ENCODE measurements at places on chromosomes 12 and 14.

DNA sequence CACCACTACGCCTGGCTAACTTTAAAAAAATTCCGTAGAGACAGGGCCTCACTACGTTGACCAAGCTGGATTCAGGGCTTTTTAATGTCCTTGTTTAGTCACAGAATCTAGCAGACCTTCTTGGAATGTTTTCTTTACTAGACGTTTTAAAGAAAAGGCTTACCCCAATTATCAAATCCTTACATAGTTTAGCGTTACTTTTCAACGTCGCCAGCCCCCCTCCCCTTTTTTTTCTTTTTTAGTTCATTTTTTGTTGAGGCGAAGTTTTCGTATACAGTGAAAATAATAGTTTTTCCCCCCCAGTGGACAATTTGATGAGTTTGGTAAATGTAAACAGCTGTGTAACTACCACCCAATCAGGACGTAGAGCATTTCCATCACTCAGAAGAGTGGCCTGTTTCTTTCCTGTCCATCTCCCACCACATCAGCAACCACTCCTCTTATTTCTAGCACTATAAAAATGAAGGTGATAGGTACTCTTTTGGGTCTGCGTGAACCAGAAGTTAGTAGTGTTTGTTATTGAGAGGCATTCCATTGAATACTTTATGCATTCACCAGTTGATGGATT, 753 bp upstream of the DLGAP5 start:
- DNase-seq: peak; percentile 5

DNA sequence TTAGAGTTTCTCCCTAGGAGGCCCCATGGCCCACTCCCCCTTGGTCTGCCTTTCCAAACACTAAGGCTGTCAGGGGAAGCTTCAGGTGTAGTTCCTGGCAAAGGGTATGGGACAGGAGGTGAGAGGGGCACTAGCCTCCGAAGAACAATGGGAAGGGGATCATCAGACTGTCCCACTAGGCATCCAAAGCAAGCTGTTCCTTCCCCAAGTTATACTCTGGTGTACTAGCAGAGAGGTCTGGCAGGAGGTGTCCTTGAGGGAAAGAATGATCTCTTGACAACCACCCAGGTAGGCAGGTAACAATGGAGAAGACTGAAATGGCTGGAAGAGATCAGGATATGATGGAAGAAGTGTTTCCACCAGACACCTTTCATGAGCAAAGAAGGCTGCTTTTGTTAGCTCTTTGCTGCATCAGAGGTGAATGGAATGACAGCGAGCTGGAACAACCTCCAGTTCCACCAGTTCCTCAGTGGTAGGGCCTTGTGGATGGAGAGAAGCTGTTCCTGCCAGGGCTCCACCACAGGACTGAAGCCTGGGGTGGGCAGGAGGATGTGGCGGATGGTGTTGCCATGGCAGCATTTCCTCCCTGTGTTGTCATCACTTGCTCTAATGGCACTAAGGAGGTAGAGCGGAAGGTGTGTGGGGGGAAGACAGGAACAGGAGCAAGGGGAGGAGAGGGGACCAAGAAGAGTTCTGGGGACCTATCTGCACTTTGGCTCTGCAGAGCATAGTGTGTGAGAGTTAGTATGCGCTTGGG, 2.3 kb upstream of the AGAP2 start:
- DNase-seq: no peak

GRCh38 chr14:54048736-54049135, 92.1 kb upstream of the BMP4 start:
- no peak for DNase-seq

GRCh38 chr14:34093883-34094282, 143.0 kb upstream of the EGLN3 start:
- no peak for DNase-seq

GRCh38 chr14:99064262-99064954, 207.6 kb downstream of the BCL11B start:
- peak; percentile 89 for DNase-seq

DNA sequence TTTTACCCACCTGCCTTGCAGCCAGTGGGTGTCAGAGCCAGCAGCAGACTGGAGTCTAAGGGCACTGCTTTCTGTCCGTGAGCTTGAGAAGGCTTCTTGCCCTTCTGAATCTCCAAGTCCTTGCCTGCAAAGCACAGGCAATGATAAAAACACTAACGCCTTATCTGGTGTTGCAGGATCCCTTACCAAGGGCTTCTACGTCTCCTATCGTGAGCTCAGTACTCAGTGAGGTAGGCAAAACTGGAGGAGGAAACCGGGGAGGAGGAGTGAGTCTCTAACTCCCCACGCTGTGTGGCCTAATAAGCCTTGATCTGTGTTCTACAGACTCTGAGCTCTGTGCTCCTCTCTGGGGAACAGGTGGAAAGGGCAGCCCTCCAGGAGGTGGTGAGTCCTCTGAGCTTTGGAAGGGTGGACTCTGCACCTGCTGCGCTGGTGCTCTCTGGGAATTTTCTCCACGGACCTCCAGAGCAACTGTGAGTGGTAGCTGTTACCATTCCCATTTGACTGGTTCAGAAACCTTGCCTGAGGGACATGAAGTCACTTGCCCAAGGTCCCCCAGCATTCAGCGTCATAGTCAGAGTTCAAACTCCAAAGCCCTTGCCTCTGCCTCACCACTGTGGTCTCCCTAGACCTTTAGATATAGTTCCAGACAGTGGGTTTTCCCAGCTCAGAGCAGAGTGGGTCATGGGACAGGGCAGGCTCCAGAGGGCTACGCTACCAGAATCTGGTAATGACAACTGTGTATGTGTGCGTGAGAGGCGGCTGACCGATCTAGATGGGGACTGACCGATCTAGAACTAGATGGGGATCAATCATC, 7.0 kb upstream of the MARK3 start:
- no peak for DNase-seq

GRCh38 chr14:48973151-48973550, 613.0 kb downstream of the RPS29 start:
- no peak for DNase-seq

DNA sequence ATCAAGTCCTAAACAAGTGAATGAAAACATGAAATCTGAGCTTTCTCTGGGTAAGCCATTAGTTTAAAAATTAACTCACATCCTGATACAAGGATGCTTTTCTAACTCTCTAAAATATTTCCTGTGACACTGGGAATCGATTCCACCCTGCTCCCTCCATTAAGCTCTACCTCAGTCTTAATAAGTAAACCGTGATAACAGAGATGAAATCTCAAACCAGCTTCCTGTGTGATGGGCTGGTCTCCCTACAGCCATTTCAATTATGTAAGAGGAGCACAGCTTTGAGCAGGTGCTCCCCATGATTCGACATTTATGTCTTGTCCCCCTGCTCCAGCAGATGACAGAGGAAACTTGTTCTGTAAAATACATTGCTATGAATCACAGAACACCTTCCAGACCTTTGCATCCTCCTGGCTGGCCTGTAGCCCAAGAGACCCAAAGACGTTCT, 59.0 kb downstream of the GAS2L3 start:
- no peak for DNase-seq

DNA sequence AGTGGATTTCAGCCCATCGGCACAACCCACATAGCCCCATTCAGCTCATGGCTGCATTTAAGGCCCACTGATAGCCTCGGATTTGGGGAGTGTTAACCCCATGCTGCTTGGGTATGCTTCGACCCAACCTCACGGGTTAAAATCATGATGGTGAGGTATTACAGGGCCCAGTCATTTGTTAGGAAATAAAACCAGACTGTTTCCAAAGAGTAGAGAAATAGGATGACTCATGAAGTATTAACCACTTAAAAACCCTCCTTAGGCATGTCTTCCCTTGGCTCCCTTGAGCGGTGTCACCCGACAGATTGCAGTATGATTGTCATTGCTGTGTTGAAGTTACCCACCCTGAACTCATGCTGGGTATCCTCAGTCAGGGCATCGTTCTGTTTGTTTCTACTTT, 289.1 kb downstream of the CACNA1C start:
- peak; percentile 7 for DNase-seq

GRCh38 chr14:90760591-90761316, 55.5 kb downstream of the TTC7B start:
- peak; percentile 54 for DNase-seq

DNA sequence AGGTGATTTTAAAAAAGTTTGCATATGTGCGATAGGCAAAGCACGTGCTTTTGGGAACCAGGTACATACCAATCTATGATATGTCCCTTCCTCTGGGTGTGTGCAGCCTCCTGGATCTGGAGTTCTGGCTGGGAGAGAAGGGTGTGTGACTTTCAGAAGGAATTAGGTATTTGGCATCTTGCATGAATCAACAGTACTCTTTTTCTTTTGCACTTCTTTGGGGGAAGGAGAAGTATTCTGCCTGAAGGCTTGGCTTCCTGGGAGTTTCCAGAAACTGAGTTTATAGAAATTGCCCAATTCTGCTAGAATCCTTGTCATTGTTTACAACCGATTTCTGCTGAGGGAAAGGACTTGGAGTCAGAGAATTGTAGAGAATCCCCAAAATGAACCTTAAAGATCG, 2.9 kb upstream of the CLMN start:
- DNase-seq: peak; percentile 85

DNA sequence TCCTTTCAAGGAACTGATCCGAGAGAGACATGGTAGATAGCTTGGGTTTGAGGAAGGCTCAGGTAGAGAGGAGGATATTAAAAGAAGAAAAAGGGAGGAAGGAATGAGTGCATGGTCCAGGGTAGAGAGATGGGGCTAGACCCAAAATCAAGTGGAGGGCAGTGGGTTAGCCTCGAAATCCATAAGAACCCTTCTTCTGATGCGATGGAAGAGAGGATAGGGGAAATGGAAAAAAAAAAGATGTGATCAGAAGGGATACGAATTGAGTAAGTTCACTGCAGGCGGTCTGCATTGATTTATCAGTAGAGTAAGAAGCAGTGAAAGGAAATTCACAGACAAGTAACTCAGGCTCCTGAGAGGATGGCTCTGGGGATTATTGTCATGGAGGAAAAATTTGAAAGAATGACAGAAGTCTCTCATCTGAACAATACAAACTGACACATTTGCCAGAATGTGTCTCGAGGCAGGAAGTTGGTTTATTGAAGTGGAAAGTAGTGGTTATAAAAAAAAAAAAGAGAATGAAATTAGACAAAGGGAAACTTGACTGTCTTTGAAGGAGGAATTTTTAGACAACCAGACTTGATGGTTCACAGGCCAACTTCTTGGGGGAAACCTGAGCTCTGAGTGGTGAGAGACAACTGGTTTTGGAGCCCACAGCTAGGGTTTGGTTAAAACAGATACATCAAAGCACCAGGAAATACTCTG, 10.2 kb downstream of the PPFIBP1 start:
- no peak for DNase-seq

DNA sequence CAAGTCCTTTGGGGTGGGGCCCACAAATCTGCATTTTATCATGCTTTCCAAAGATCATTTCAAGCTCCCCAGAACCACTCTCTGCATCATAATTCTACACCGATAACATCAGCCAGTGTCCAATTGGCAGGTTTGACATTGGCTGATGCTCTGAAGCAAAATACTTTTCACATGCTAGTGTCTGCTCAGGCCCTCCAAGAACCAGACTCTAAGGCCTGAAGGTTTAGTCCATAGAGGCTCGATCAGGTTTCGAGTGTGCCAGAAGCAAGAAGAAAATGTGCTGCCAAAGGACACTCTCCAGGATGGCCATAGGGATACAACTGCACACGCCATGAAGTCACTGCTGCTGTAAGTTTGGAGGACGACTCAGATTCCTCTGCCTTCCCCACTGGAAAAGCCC, 280.3 kb downstream of the KSR2 start:
- no peak for DNase-seq

GRCh38 chr12:69151254-69151764, 88.1 kb upstream of the CPSF6 start:
- DNase-seq: no peak

GRCh38 chr14:49870908-49871307, 18.3 kb upstream of the NEMF start:
- DNase-seq: no peak

DNA sequence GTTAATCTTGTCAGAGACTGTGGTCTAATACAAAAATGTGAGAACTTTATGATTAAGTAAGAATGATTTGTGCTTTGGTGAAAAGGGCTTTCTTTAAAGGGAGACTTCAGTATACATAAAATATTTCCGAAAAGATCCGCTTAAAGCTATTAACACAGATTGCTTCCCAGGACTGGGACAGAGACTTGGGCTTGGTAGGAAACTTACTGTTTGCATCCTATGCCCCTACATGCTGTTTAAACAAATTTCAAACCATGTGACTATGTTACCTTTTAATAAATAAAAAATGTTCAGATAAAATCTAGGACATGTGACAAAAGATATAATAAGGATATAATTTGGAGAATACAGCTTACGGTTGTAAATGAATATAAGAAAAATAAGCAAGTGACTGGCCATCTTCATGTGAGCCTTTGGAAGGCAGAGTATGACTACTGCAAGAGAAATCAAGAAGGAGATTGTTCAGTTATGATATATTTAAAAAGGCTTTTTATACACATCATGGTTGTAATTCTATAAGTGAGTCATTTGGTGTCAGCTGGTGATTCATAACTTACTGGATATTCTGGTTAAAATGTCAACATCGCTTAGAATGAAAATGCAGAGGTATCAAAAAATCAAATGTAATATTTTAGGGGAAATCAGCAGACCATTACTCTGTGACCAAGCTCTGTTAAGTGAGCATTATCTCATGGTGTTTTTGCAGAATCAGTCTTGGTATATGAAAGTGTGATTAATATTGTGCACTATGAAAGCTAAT, 234.7 kb upstream of the E2F7 start:
- DNase-seq: peak; percentile 85

GRCh38 chr12:13686260-13686659, 295.1 kb downstream of the GRIN2B start:
- DNase-seq: no peak

- DNase-seq: no peak
Observed at GRCh38 chr14:31154956-31155355, 52.6 kb downstream of the HECTD1 start.

DNA sequence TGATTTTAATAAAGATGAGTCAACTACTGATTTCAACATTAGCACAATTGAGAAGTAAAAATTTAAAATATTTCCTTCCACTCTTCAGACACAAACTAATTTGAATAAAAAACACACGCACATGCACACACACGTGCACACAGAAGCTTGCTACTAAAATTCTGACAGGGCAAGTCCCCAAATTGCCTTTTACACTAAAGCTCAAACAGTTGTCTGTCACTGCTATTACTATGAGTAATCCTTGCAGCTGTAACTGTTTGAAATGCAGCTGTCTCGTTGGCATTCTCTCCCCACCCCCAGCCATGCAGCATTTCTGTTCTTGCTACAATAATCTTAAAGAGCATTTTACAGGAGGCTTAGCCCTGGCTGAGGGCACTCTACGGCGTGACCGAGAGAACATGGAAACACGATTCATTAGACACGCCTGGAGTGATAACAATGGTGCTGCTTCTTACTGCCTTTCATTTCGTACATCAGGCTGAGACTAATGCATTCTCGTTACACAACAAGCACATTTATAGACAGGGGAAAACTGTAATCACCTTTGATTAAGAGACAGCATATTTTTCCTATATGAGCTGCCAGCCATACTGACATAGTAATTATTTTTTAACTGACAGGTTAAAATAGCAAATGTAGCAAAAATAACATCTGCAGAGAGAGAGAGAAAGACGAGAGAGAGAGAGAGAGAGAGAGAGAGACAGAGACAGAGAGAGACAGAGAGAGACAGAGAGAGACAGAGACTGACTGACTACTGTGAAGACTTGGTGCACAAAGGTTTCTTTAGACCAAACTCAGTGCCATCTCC, 153.8 kb downstream of the MED13L start:
- peak; percentile 68 for DNase-seq

All from epithelial cell of esophagus (primary cell).